Right cardiac atrium (tissue), 5 donors: ENCODE measurements at places on chromosomes 6 and 20. TPM values are rescaled to one million over a fixed set of nuclear protein-coding genes. Genes with fewer than 3 reads are reported as not detected.
A peak's percentile ranks its signal among the peaks of the same experiment; 100 is the strongest.

DNA sequence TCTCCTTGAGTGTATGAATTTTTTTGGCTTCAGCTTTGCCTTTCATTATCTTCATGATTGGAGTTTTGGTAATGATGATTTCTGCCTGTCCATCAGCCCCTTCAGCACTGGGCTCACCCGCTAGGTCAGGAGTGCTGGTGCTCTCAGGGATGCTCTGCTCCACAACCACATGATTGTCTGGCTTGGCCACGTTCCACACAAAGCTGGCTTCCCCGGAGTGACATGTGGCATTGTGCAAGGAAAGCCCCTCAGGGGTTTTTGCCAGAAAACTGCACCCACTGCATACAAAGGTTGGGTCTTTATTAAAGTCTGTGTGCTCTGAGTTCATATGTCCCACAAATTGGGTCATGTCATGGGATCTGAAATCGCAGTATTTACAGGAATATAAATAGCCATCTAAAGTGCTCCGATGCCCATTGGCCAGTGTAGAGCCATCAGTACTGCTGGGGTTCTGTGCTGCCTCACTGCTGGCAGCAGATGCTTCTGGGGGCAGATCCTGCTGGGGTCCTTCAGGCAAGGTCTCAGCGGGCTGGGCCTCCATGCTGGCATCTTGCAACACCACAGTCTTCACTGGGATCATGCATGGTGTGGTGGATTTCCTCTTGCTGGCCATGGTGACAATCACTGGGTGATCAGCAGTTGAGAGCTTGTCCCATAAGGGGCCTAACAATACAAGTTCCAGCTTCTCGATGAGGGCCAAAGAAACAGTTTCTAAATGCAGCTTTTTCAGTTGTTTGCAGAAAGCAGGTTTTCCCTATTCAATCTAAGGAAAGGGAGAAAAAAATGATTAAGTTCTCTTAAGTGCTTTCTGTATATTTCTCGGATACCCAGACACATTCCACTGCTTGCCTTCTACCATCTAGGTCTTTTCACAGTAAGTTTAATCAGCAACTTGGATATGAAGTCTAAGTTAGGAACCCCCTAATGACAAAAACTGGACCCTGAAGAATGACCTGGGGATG is 67.2 kb downstream of the PLCG1 start:
- DNase-seq, result no peak

GRCh38 chr20:64160526-64161355 is 3.5 kb upstream of the MYT1 start:
- peak; percentile 23 for DNase-seq

GRCh38 chr20:561437-562231 is 18.0 kb upstream of the CSNK2A1 start:
- DNase-seq, result peak; percentile 42

GRCh38 chr20:32808438-32808837 is 11.3 kb upstream of the MAPRE1 start:
- DNase-seq, result no peak

DNA sequence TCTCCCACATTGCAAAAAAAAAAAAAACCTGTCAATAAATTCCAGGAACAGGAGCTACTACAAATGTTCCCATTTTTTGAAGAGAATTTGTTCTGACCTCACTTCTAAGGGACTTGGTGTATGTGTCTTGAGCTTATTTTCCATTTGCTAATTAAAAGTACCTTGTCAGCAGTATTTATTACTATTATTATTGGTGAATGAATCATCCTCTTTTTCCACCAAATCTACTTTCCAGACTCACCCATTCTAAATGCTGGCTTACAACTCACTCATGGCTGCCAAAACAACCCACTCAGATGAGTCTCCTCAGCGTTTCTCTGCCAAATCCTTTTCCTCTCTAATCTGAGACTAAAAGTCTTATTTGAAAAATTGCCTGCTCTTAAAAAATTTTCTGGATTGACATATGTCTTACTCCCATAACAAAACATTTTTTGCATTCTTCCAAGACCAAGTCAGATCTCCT is 33.2 kb upstream of the TASP1 start:
- peak; percentile 30 for DNase-seq

- peak; percentile 77 for DNase-seq
Observed at GRCh38 chr20:47336129-47336754, 20.3 kb downstream of the ZMYND8 start.

DNA sequence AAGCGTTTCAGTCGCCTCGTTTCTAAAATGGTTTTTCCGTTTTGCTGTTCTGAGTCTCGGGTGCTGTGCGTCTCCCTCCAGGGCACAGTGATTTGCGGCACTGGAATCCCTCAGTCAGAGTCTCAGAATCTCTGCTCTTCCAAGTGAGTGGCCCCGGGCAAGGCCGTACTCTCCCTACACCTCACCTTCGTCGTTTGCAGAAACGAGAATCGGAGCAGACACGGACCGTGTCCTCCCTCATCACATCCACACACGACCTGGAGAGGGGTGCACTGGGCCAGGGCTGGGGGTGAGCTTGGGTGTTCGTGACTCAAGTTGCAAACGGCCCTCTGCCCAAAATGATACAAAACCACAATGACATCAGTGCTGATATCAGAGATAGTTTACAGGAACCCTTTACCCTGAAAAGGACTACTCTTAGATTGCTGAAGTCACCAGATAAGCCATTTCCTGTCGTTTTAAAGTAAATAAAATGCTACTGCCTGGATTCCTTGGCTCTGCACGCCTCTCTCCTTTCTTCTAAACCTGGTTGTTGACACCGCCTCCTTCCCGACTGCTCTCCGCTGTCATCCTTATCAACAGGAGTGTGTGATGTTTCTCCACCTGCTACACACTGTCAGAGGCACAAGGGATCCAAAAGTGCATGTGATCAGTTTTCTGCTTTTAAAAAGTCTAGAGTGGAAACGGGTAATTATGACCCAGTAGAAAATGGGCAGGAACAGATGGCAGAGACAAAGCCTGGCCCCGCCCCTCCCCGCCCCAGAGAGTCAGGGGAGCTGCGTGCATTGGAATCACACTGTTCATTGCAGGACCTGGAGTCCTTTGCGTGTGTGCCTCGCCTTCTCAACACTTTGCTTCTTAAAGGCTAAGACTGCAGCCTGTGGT is 38.4 kb downstream of the KIF25 start:
- no peak for DNase-seq

- DNase-seq, result no peak
Observed at GRCh38 chr6:16947375-16948015, 154.4 kb upstream of the STMND1 start.

DNA sequence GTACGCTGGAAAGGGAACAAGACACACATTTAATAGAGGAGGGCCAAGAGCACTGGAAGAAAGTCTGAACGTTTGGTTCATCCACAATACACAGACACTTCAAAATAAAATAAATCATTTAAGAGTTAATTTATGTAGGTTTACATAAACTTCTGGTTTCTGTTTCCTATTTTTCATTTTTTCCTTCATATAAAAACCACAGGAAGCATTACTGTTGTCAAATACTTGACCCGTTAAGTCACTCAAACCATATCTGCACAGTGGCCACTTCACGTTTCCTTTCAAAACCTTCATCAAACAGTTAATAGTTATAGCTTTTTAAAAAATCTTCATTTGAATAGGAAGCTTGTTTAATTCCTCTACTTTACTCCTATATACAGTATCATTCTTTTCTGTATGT is 257.6 kb upstream of the THEMIS start:
- DNase-seq, result no peak

DNA sequence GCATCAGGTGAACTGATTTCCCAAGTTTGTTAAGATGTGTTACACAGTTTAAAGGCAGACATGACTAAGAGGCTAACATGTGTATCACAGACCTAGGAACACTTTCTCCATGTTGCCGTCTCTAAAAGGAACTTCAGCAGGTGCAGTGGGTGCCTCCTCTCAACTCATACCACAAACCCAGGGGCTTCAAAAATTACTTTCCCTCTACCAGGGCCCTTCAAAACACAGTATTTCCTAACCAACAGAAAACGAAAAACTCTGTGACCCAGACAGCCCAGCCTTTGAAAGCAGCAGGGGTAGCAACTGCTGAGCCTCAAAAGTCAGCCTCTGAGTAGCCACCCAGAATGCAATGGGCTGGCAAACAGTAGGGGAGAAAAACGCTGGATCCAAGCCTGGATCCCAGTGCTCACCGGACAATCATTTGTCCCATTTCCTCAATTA is 28.5 kb downstream of the B4GALT5 start:
- DNase-seq, result no peak

DNA sequence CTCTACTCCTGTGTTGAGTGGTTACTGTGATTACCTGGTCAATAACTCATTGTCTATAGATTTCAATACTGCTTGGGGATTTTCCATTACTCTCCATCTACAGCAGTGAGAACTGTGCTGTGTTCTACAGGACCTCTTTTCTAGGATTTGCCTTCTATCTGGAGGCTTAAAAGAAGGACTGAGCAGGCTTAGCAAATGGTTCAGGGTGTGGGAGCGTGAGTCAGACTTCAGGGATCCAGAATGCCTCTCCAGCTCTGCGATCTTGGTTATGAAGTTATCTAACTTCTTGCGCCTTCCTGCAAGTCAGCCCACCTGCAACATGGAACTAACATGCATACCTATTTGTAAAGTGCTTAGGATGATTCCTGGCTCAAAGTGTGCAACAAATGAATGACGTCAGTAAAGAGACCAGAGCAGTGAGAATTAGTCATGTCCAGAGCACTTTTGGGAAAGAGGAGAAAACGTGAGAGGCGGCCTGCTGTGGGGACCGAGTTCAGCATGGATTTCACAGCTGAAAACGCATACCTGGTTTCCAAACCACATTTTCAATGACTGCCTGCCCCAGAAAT is 610.1 kb upstream of the CDH4 start:
- no peak for DNase-seq

DNA sequence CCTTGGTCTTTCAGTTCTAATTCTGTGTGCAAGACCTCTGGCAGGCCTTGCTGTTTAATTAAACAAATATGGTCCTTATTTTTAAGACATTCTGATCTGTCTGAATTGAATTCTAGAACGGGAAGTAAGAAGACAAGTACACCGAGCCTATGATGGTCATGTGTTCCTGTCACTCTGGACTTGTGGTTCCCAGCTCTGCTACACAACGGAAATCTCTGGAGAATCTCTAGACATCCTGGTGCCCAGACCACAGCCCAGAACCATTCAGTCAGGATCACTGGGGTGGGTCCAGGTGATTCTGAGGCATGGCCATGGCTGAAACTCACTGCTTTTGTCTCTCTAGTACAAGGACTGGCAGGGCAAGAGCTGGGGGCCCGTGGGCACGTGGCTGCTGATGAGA is 15.9 kb upstream of the KCNK16 start:
- DNase-seq, result no peak

DNA sequence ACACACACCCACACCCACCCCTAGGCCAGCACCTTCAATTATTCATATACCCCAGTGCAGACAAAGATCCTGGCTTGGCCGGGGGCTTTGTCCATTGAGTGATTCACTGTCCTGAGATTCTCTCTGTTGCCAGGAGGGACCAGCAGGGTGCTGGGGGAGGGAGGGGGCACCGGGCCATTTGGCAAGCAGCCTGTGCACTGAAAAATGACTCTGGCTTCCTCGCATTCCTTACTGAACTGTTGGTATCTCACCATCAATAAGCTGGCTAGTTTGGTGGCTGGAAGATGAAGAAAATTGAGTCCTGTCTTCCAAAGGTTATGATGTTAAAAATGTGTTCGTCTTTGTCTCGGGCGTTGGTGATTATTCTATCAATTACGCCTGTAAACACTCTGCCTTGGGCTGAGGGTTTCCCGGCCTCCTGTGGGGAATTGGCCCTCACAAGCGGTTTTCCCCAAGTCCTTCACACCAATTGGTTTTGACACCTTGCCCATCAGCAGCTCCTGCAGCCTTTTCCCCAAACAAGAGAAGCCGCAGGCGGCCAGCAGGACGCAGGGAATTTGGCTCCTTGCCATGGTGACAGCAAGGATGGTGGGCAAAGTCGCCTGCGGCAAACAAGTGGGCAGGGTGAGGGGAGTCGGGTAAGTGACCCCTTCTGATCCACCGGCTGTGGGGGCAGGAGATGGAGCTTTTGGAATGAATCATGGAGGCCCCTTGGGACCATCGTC is 4.9 kb downstream of the VSTM2L start:
- no peak for DNase-seq

DNA sequence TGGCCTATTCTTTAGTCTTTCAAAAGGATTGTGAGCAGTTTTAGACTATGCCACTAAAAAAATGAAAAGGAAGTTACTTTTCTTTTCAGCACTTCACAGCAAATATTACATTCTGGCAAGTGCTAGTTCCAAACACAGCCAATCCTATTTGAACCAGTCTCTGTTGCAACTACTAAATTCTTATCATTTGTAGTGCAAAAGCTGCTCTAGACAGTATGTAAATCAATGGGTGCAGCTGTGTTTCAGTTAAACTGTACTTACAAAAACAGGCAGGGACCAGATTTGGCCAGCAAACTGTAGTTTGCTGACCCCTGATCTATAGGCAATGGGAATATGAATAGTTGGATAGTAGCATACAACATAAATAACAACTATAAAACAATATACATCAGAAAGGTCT is 68.1 kb upstream of the TULP1 start:
- DNase-seq, result no peak

DNA sequence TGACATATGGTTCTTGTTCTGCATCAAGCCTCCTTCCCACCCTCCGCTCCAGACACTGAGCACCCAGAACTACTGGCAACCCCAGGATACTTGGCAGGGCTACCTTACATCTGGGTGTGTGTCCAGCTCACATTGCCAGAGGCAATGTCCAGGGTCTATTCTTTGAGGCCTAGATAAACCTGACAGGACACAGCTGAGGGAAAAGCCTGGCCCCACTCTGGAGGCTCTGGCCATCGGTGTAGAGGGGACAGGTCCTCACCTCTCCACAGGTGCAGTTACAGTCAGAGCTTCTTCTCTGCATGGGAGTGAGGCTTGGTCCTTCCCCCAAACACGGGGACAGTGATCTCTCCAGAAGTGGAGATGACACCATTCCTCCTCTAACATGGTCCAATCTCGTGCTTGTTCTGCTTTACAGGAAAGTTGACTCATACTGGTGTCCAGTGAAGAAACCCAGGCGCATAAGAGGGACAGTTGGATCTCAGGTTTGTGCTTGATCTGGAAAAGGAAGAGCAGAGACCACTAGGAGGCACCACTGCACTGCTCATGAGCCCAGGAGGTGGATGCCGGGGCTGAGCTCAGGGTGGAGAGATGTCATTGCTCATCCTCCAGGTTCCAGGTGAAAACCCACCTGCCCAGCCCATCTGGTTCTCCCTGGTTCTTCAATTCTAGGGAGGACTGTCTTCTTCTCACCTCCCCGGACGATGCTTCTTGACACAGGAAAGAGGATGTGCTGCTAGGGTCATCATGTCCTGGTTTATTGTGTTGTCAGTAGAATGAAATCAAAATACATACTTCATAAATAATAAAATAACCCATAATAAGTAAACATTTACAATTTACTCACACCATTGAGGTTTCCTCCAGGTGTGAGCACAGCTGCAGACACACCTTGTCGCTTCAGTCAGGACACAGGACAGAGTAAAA is 14.7 kb downstream of the HLA-F start:
- DNase-seq, result peak; percentile 60

DNA sequence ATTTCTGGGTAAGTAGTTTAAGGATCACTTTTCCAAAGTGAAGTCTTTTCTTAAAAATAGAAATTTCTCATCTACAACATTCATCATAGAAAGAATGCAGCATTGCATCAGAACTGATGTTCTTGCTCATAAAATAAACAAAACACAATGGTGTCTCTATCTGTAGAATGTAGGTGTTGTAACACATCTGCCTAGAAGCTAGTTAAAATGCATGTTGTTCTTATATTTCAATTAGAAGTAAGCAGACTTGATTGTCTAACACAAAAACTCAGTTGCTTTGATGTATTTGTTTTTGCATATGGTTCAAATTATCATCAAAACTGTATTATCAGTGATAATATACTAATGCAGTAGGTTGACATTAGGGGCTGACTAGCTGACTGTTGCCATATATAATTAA is 654.7 kb upstream of the FLRT3 start:
- DNase-seq, result no peak

POM121L2 gene
- not detected for total RNA-seq

CHD6 gene
- total RNA-seq, result 46.8 TPM

PRDM1 gene
- total RNA-seq, result 1.4 TPM
